ENCODE measurements at places on chromosomes 2 and 18.

- DNase-seq, result no peak
Measured at GRCh38 chr18:10113121-10114022, 199.6 kb downstream of the VAPA start.

DNA sequence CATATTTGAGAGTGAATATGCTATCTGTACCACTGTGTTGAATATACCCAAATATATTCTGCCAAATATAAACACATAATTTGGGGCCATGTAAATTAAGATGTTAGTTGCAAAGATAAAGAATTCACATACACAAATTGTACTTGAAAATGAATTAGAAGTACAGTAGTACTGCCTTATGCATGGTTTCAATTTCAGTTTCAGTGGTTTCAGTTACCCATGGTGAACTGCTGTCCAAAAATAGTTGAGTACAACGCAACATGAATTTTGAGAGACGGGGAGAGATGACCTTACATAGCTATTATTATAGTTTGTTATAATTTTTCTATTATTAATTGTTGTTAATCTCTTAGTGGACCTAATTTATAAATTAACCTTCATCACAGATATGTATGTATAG is 1313.0 kb upstream of the FAM98A start:
- DNase-seq, result no peak

- no peak for DNase-seq
Measured at GRCh38 chr2:151137526-151137925, 124.1 kb downstream of the RBM43 start.

DNA sequence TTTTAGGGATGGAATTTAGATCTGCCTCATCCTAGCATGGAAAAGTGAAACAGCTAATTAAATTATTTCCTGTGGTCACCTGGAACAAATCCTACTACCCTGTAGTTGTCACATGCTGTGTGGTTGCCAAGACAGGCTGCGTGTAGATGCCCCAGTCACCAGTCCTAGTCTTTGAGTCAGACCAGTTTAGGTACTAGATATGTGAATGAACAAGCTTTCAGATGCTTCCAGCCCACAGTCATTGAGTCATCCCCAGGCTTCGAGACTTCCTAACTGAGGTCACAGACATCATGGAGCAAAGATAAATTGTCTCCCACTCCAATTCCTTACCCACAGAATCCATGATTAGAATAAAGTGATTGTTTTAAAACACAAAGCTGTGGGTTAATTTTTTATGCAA is 35.8 kb upstream of the GRB14 start:
- no peak for DNase-seq

GRCh38 chr2:72993147-72993932 is 76.0 kb downstream of the EMX1 start:
- no peak for DNase-seq

DNA sequence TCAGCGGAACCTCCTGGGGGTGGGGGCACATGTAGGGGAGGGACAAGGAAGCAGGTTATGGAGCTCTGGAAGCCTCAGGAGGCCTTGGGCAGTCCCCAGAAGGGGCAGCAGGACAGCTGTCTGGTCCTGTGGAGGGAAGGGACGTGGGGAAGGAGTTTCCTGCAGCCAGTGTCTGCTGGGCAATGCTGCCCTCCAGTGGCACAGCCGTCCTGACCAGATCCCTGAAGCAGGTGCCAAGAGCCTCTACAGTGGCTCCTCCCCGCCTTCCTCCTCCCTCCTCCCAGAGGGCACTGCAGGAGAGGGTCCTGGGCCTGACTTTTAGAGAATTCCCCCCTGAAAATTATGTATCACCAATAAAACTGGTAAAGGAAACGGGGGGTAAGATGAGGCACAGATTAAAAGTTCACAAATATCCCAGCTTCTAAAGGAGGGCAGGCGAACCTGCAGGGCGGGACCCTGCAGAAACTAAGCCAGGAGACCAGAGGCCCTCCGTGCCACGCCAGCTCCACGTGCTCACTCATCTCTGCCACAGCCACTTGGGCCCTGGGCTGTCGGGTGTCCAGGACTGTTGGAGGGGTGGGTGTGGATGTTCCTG is 258.5 kb downstream of the TWIST2 start:
- no peak for DNase-seq
